Stimulated activated CD4-positive, alpha-beta T cell treated with anti-CD3 and anti-CD28 coated beads, Interleukin-15, amount 100 ng/mL, for 1 hour (primary cell): ENCODE measurements at places on chromosomes 2 and 18.

DNA sequence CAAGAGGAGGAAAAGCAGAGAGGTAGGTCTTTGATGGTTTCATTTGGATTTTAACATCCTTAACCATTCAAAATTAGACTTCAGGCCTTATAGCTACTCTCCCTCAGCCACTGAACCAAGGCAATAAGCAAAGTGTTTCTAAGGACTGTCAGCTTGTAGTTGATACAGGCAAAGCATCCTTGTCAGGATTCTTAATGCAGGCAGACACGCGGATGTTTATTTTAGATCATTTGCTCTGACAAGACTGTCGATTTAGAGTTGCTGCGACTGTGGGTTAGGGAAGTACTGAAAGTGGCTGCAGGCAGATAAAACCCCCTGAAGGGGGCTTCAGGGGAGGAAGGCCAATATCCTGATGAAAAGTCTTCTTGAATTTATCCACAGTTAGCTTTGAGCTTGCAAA, 46.6 kb downstream of the CDH20 start:
- no peak for DNase-seq

DNA sequence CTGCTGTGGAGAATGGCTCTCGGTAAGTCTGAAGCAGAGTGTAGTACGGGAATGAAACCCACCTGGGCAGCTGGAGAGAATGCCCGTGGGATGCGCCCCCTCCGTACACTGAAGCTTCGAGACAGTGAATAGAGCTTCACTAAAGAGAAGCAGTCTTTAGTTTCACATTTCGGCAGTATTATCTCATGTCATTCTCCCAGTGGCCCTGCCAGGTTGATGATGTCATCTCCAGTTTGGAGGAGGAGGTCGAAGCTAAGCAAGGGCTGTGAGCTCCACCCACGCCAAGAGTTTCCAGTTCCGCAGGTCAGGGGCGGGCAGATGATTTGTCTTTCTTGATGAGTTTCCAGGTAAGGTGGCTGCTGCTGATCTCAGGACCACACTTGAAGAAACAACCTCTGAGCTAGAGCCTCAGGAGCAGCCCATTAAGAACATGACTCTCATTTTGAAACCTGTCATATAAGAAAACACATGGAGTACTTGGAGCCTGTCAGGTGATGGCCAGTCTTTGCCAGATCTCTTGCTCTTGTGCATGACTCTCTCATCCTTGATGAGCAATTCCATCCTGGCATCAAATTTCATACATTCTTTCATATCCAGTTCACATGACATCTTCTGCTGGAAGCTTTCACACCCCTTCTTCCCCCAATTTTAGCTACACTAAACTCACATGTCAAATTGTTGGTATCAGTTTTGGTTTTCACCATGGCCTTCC, 475.0 kb downstream of the RNF144A start:
- no peak for DNase-seq

DNA sequence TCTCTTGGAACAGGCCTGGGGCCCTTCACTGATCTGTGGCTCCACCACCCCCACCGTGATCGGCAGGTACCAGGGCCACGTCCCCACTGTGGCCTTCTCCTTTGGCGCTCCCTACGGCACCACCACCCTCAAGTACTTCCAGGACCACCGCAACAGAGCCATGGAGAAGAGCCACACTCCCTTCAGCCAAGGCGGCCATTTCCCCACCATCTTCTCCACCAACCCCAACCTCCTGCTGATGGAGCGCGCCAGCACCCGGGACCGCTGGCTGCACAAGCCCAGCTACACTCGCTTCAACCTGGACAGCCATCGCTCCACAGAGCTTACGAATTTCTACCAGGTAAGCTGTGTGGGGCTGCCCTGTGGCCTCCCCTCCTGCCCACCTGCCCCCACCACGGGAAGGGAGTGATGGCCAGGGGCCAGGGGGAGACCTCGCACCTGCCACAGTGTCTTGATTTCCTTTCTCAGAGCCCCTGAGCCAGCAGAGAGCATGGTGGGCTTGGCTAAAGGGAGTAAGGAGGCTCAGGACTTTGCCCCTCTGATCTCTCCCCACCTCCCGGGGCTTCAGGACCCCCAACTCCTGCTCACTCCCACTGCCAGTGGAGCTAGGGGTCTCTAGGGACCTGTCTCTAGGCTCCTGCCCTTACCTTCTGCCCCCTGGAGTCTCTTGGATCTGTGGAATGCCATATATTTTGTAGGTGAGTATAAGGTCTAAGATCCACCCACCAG, 65.2 kb downstream of the CIB4 start:
- DNase-seq, result no peak

GRCh38 chr2:136306836-136307235, 188.9 kb upstream of the CXCR4 start:
- no peak for DNase-seq

GRCh38 chr2:162308747-162309503, 9.6 kb downstream of the IFIH1 start:
- DNase-seq, result no peak

- no peak for DNase-seq
Observed at GRCh38 chr2:25310965-25311864, 30.5 kb downstream of the DNMT3A start.
